Dermis microvascular lymphatic vessel endothelial cell (primary cell): ENCODE measurements at places on chromosomes 1 and 21. TPM values are rescaled to one million over a fixed set of nuclear protein-coding genes. Genes with fewer than 3 reads are reported as not detected.
A peak's percentile ranks its signal among the peaks of the same experiment; 100 is the strongest.

GRCh38 chr1:234628089-234628488, 18.1 kb upstream of the IRF2BP2 start:
- DNase-seq = peak; percentile 75

DNA sequence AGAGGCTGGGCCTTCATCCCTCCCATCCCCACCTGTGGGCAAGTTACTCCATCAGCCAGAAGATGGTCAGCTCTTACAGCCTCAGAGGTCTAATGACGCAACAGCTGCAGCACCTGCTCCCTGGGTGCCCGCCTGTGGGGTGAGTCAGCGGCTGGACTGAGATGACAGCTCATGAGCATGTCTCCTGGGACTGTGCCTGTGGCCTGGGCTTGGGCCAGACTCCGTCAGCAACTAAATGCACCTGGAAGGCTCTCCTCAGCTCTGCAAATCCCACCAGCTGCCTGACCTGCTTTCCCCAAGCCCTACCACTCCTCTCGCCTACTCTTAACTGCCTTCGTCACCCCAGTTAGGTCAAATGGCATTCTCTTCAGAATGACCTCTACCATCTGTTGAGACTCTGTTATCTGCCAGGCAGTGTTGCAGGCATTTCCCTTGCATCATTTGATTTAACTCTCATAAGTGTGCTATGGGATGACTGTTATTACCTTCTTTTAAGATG, 47.7 kb downstream of the ETS2 start:
- no peak for DNase-seq

TCEA3 gene
- total RNA-seq = 0.13 and 0.51 TPM in 2 replicates

GRCh38 chr1:228178737-228179684, 13.4 kb downstream of the IBA57 start:
- DNase-seq = no peak

DNA sequence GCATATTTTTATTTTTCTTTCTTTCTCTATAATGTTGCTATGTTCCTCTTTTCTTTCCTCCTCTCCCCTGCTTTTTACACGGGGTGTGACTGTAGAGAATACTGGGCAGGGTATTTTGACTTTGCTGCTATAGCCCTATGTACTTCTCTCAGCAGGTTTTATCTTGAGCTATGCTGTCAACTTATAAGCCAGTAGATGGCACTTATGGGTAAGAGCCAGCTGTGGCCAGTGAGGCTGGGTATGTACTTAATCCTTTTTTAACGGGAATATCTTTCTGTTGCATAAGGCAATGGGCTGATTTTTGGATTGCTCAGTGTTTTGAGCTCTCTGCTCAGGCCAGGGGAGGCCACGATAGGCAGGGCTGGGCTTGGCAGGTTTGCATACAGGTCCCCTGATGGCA, 99.0 kb downstream of the KCNK2 start:
- DNase-seq = peak; percentile 47
